ENCODE measurements at places on chromosomes 2 and 18.

DNA sequence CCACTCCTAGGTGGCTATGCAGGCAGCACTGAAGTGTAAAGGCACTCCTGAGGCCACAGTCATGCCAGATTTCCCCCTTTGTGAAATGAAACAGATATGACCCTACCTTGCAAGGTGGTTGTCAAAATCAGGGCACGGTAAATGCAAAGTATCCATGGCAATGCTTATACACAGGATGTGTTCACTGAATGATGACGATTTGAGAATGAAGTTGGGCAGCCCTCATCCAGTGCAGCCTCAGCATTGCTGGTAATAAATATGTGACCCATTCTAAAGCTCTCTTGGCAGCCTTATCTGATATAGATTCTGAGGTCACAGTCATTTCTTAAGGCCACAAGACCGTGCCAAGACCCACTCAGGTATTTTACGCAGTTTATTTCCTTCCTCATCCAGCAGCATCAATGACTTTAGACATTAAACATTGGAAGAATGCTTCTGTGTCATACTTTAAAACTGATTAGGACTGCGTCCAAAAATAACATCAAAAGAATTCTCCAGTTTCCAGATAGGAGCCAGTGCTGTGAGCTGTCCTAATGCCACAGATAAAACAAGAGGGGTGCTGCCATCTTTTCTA lies 125.5 kb upstream of the SERTAD2 start:
- no peak for DNase-seq

- no peak for DNase-seq
Measured at GRCh38 chr2:214492152-214492551, 81.3 kb downstream of the VWC2L start.

- DNase-seq, result no peak
Measured at GRCh38 chr2:226860087-226860486, 24.2 kb downstream of the RHBDD1 start.

- no peak for DNase-seq
Measured at GRCh38 chr18:52610451-52611115, 270.6 kb downstream of the DCC start.

DNA sequence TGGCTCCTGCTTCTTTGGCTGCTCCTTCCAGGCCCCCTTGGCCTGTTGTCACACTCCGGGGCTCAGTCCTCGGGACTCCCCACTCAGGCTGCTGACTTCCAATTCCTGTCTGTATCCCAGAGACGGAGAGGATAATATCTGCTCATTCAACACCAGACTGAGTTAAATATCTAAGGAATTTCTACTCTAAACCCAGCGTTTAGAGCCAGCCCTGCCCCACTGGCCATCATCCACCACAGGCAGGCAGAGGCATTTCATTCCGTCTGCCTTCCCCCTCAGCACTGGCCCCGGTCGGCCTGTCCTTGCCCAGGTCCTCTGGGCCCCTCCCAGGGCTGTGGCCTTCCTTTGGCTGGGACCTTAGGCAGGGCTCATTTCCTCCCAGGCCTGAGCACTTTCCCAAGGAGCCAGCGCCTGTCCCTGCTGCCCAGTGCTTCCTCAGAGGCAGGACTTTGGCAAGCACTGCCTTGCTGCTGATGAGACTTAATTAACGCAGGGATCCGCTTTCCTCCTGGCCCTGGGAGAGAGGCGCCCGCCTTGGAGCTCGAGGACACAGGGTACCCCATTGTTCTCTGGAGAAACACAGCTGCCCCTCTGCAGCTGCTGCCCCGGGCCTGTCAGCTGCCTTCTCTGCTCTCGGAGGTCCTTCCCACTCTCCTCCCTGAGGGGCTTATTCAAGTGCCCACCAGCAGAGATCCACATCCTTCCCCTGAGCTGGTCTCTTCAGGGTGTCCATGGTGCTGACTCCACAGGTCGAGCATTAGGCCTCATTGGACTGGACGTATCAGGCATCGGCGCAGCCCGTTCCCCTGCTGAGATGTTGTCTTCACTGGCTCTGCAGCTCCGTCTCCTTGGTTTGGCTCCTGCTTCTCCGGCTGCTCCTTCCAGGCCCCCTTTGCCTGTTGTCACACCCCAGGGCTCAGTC lies 42.8 kb downstream of the ATOH8 start:
- no peak for DNase-seq

GRCh38 chr18:35043207-35043606 lies 2.0 kb downstream of the MAPRE2 start:
- DNase-seq, result no peak

DNA sequence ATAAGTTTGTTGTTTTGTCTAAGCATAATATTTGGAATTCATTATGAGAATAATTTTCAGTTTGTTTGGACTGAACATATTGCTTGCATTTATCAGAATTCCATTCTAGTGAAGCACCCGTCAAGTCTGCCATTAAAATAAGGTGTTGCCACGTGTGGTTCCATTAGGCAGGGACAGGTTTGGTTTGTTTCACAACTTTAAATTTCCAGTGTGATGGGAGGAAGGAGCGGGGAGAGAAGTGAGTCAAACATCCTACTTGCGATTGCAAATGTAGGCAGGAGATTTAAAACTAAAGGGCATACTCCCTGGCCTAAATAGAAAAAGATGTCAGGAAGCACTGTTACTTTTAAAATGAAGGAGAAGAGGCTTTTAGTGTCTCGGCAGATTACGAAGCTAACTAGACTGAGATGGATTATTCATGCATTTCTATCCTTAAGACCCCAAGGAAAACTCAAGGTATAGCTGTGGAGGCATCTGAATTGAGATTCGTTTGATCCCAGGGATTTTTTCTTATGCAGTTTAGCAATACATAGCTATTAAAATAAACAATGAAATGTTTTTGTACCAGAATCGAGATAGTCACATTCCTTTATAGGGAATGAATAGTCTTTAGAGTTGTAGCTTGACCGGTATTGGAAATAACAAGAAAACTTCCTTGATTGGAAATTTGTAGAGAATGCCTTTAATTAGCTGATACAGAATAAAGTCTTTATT lies 19.8 kb downstream of the GRHL1 start:
- no peak for DNase-seq

- DNase-seq, result no peak
Measured at GRCh38 chr2:205734436-205735037, 52.2 kb downstream of the NRP2 start.

DNA sequence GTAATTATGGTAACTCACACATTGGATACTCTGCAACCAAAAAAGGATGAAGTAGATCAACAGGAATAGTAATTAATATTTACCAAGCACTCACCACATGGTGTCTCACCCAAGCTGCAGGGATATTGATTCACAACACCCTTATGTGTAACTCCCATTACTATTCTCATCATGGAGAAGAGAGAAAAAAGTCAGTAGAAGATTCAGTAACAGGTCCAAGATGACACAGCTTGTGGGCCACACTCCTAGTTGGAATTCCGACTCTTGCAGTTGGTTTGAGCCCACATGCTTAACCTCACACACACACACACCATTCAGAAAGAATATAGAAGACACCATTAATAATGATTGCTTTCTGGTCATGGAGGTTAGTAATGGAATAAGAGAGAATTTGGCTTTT lies 1.7 kb upstream of the MLPH start:
- no peak for DNase-seq

GRCh38 chr2:86021396-86022378 lies 84.0 kb downstream of the POLR1A start:
- DNase-seq, result no peak

DNA sequence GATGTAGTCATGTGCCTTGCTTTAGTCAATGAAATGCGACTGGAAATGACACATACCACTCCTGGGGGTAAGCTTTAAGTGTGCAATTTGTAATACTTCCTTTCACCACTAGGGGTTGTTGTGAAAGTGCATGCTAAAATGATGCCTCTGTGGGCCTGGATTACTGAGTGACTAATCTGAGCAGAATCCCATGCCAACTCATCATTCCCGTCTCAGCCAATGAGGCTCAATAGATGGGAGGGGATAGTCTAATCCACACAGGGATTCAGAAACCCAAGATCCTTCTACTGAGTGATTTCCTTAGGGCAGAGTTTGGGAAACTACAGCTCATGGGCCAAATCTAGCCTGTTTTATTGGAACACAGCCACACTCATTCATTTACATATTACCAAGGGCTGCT lies 54.0 kb downstream of the HRH4 start:
- peak; percentile 72 for DNase-seq

GRCh38 chr2:221293949-221294742 lies 278.0 kb downstream of the EPHA4 start:
- no peak for DNase-seq

GRCh38 chr2:101809698-101810097 lies 112.2 kb downstream of the MAP4K4 start:
- DNase-seq, result no peak

DNA sequence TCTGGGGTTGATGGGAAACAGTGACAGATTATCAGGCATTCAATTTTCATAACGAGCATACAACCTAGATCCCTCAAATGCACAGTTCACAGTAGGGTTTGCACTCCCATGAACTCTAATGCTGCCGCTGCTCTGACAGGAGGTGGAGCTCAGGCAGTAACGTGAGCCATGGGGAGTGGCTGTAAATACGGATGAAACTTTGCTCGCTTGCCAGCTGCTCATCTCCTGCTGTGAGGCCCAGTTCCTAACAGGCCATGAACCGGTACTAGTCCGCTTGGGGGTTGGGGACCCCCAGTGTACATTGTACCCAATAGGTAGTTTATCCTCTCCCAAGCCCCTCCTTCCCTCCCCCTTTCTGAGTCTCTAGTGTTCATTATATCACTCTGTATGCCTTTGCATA lies 94.6 kb downstream of the PTH2R start:
- DNase-seq, result no peak

GRCh38 chr2:201258666-201259615 lies 1.4 kb upstream of the CASP8 start:
- DNase-seq, result no peak

GRCh38 chr2:145799595-145800108 lies 1279.7 kb upstream of the ZEB2 start:
- DNase-seq, result no peak

DNA sequence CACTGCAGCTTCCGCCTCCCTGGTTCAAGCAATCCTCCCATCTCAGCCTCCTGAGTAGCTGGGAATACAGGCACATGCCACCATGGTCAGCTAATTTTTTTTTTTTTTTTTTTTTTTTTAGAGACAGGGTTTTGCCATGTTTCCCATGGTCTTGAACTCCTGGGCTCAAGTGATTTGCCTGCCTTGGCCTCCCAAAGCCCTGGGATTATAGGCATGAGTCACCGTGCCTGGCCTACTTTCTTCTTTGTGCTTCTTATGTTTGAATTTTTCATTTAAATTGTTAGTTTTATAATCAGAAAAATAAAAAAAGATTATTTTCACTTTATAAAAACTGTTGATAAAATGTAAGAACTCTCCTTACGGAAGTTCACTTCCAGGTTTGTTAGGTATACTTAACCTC lies 101.5 kb upstream of the LPIN2 start:
- DNase-seq, result no peak

DNA sequence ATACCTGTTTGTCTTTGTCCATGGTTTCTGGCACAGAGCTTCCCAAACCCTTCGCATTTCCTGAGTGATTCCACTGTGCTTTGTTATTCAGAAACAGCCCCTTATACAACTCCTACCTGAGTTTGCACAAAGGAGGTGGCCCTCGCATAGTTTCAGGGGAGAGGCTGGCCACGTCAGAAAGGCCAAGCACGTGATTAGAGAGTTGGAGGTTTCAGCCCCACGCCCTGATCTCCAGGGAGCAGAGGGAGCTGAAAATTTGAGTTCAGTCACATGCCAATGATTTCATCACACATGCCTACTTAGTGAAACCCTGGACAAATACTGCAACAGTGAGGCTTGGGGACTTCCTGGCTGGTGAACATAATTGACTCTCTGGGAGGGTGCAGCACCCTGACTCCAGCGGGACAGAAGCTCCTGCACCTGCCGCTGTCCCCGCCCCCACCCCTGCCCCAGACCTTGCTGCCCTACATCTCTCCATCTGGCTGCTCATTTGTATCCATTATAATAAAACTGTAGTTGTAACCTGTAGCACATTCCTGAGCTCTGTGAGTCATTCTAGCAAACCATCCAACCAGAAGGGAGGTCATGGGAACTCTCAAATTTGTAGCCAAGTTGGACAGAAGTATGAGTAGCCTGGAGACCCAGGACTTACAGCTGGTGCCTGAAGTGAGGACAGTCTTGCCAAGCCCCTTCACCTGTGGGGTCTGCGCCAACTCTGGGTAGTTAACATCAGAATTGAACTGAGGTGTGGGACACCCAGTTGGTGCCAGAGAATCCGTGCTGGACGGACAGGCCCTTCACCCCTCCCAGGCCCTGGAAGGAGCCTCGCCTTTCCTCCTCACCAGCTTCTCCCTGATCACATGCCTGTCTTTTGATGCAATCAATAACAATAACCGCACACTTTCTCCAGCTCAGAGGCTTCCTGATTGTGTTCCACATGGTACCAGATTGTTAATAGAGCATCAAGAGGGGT lies 224.3 kb downstream of the ANAPC1 start:
- DNase-seq, result no peak

DNA sequence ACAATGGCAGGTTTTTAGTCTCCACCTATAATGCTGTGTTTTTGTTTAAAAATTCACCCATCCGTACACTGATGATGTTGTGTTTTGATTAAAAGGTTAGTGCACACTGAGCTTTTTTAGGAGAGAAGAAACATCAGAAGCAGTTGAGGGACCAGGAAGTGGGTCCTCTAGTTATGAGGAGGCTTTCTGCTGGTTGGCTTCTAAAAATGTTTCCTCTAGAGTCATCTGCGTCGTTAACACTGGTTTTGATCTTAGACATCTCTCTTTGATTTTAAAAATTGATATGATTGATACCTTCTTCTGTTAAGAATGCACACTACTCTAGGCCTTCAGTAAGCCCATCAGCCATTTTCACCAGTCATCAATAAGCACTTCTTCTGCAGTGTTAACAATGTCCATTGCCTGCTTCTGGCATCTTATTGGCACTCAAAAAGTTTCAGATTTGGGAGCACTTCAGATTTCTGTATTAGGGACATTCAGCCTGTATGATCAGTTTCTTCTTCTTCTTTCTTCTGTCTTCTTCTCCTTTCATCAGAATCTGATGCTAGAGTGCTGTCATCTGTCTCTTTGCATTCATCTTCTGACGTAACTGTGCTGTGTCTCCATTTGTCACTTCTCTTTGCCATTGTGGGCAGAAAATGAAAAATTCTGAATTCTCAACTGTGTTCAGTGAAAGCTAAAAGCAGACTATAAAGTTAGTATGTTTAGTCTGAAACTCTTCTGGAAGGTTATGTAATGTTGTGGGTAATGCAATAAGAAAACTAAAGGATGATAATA lies 56.3 kb downstream of the PHLPP1 start:
- no peak for DNase-seq

GRCh38 chr2:140506606-140507005 lies 1624.2 kb downstream of the LRP1B start:
- no peak for DNase-seq

DNA sequence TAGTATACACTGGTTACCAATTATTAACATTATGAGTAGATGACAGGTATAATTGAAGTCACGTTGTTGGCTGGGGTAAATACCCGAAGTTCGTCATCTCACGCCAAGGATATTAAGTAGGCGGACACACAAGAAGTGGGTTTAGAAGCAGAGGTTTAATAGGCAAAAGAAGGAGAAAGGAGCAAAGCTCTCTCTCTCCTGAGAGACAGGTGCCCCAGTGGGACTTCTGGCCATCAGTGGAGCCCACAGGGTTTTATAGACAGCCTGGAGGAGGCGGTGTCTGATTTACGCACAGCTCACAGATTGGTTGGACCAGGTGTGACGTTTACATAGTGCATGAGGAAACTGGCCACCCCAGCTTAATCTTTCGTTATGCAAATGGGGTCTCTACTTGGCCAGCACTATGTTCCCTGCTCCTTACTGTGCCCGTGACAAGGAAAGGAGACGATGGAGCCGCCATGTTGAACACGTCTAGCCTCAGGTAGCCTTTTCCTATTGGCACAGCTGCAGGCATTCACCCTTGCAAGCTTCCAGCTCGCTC lies 128.8 kb upstream of the KYNU start:
- DNase-seq, result no peak

All from 8988T (cell line).